ENCODE measurements at places on chromosomes 7 and 10. TPM values are rescaled to one million over a fixed set of nuclear protein-coding genes. Genes with fewer than 3 reads are reported as not detected.
A peak's percentile ranks its signal among the peaks of the same experiment; 100 is the strongest.

DNA sequence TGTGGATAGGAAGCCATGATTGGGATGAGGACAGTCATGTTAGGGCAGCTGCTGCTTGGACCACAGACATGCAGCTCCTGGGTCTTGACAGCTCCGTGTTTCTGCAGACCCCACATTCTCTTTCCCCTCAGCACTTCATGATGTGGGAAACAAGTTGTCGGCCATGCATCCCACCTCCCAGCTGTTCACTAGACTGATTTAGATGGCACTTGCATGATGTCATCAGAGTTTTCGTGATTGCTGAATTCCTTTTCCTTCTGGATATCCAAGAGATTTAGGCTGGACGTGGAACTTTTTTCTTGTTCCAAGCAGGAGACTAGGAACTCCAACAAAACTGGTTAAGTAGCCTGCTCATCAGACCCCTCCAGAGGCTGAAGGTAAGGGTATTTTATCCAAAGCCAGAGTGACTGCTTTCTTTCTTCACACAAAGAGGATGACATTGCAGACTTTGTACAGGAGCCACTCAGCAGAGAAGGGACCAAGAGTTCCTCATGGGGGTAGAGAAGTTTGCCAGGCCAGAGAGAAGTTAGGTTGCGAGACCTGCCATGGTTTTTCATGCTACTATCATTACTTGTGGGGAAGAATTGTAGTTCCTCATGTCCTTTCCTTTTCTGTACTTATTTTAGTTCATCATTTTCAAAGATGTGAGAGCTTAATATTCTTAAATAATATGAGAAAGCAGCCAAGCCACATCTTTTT lies 117.7 kb upstream of the GJD4 start:
- peaks cover 11% of the 10 kb centered on the region for H3K36me3 ChIP-seq
- no peak for DNase-seq
- peaks cover 2% of the 10 kb centered on the region for H3K4me1 ChIP-seq
- H3K4me3 ChIP-seq, result no peak overlapping the region

DNA sequence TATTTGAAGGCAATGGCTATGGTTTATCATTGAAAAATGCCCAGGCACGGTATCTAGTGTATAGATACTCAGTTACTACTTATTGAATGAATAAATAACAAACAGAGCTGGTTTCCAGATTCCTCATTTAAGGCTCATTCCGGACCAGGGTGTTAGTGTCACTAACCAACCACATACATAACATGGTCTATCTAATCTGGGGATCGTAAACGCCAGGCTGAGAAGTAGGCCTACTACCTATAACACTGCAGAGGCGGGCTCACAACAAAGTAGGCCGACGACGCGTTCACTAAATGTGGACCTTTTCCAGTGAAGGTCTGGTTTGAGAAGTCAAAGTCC lies 423 bp downstream of the LSM5 start:
- H3K27ac ChIP-seq, result peak overlapping the region; percentile 92
- peaks cover 30% of the 10 kb centered on the region for H3K36me3 ChIP-seq
- peak overlapping the region; percentile 81 for H3K4me3 ChIP-seq

The INA gene
- total RNA-seq, result not detected

The INMT gene
- 2.5 TPM for total RNA-seq

The STRIP2 gene
- 10.7 TPM for total RNA-seq
